ENCODE measurements at places on chromosomes 5 and 9.
A peak's percentile ranks its signal among the peaks of the same experiment; 100 is the strongest.

- no peak for DNase-seq
Observed at GRCh38 chr9:136979769-136980587, 2.7 kb downstream of the PTGDS start.

DNA sequence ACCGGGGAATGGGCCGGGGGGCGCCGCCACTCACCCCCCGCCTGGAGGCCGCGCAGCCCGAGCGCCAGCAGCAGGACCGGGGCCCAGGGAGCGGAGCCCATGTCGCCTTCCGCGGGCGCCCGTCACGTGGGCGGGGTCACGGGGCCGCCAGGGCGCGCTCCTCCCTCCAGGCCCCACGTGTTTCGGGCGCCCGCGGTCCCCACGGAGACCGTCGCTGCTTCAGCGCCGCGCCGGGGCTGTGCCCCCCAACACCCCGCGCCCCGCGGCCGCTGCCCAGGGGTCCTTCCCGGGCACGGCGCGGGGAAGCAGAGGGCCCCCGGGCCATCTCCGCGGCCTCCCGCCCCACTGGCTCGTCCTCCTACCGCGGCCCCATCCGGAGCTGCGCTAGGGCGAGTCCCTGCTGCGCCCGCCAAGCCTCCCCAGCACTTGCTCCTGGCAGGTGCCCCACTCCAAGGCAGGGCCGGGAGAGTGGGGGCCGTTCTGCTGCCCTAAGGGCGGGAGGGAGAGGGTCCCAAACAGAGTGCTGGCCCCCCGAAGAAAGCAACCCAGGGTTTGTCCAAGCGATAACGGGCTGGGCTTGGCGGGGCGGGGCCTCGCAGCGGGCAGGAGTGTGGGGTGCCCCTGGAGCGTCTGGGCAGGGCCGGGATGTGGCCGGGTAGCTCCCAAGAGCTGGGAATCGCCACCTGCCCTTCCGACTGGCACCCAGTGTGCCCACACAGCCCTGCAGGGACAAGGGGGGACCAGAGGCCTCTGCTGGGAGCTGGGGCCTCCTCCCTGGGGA, at the start of gene DPP7:
Gene DPP7 (minus strand): TSS at position 121 of the 781 bp plus-strand sequence. CDS start 20 bp downstream, at position 101.
- peak; percentile 85 for DNase-seq

DNA sequence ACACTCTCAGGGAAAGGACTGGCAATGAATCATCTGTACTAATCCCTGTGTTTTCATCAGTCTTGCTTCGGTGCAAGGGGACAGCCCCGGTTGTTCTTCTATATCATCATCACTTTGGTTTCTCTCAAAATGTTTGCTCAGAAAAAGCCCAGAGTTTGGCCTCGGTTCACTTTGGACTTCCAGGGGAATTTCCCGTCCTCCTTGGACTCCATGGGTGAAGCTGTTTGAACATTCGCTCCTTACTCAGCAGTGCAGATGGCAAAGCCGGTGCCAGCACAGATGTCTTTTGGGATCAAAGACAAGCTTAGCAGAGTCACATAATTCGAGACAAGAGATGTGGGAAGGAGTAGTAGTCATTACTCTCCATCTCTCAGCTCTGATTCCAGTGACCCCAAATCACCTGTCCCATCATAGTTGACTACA, 69.8 kb upstream of the TNFSF8 start:
- DNase-seq, result peak; percentile 45

DNA sequence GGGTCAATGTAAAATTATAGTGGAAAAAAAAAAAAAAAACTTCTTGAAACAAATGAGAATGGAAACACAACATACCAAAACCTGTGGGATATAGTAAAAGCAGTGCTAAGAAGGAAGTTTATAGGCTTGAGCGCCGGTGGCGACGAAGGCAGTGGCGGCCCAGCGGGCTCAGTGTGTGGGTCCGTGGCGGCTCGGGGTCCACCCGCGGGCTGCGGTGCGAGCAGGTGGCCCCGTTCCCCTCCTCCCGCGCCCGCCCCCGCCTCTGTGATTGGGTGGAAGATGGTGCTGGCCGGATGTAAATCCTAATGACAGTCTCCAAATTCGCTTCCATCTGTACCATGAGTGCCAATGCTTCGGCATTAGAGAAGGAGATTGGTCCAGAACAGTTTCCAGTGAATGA, 57.5 kb upstream of the TLX3 start:
- DNase-seq, result no peak

GRCh38 chr5:68891718-68892117, 202.1 kb upstream of the SLC30A5 start:
- DNase-seq, result peak; percentile 68

DNA sequence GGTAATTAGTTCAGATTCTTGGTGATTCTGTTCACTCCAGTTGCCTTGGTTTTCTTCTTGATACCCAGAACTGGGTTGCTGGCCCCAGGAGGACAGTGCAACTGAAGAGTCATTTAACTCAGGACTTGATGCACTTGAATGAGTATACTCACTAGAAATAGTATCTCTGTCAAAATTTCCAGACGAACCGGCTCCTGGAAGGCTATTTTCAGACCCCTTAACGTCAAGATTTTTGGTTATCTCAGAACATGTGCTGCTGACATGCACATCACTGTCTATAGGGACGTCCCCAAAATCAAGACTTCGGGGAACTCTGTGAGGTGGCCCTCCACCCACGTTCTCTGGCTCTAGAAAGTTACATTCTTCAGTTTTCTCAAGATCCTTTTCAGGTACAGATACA, 56.7 kb upstream of the PCA3 start:
- DNase-seq, result no peak

- no peak for DNase-seq
Observed at GRCh38 chr5:143248391-143248790, 155.1 kb downstream of the NR3C1 start.

DNA sequence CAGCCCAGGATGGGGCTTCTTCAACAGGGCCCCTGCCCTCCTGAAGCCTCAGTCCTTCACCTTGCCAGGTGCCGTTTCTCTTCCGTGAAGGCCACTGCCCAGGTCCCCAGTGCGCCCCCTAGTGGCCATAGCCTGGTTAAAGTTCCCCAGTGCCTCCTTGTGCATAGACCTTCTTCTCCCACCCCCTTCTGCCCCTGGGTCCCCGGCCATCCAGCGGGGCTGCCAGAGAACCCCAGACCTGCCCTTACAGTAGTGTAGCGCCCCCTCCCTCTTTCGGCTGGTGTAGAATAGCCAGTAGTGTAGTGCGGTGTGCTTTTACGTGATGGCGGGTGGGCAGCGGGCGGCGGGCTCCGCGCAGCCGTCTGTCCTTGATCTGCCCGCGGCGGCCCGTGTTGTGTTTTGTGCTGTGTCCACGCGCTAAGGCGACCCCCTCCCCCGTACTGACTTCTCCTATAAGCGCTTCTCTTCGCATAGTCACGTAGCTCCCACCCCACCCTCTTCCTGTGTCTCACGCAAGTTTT, 23.6 kb downstream of the PCDHGC5 start:
- DNase-seq, result peak; percentile 86

- peak; percentile 20 for DNase-seq
Observed at GRCh38 chr9:99873531-99873930, 32.9 kb upstream of the STX17 start.

DNA sequence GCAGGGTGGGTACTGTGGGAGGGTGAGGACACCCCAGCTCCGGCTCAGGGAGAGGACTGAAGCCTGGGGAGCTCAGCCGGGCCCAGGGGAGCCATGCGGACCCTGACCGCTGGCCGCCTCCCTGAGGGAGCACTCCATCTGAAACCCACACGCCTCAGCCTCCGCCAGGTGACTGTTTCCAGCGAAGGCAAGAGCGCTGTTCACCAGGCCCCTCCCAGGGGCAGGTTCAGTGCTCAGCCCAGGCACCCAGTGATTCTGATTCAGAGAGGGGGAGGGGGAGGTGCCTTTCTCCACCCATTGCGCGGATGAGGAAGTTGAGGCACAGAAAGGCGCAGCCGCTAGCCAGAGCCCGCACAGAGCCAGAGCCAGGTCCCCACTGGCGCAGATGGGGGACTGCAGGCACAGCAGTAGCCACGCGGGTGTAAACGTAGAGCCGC, 27.0 kb downstream of the ADGRD2 start:
- DNase-seq, result no peak
